Left lung (tissue), 14 donors: ENCODE measurements at places on chromosomes 16 and 17.
A peak's percentile ranks its signal among the peaks of the same experiment; 100 is the strongest.

- DNase-seq = peak; percentile 63
Observed at GRCh38 chr16:69166221-69166833, 20.6 kb upstream of the SNTB2 start.

GRCh38 chr17:70128727-70129238 is 40.5 kb upstream of the KCNJ2 start:
- no peak for DNase-seq

DNA sequence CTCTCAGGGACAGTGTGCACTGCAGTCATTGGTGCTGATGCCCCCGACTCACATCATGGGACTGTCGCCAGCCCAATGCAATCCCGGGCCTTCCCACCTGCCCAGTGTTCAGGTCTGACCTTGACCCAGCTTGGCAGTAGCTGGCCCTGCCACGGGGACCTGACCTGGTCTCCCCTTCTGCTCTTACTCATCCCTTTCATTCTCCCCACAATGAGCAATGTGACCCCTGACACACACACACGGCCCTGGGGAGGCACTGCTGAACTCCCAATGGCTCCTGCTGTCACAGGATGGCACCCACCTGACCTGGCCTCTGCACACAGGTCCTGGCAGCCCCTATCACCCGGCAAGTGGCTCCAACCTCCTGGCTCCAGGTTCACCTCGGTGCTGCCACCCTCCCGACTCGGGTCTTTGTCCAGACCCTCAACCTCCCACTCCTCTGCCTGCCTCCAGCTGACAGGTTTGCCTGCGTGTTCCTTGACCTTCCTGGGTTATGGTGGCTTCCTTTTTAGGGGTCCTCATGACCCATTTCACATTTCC is 6.6 kb downstream of the CD300C start:
- no peak for DNase-seq

- DNase-seq = peak; percentile 80
Observed at GRCh38 chr16:53061701-53062159, 6.9 kb downstream of the CHD9 start.

DNA sequence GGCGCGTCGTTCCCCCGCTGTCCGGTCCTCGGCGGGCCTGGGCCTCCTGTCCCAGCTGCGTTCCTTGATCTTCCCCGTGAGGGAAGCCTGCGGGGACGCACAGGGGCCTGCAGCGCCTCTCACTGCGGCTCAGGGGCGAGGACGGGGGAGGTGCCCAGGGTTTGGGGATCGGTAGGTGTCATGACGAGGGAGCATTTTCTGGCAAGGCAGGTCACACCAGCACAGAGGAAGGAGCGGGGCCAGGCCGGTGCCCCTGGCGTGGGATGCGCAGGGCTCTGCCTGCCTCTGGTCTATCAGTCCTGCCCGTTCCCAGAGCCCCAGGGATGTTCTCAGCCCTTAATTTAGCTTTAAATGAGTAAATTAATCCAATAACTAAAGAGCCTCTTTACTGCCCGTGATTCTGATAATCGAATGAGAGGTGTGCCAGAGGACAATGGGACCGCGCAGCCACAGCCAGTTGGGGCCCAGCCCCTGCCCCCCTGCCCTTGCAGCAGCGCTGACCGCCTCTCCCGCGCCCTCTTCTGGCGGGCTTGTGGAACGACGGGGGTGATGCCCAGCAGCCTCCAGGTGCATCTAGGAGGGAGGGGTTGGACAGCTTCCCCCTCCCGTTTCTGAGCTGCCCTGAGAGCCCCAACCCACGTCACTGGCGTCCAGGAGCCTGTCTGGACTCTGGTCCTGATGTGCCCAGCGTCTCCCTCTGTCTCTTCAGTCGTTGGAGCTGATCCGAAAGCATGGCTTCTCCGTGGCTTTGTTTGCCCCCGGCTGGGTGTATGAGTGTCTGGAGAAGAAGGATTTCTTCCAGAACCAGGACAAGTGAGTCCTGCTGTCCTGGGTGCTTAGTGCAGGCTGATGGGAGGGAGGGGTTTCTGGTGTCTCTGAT is 7.9 kb downstream of the ENGASE start:
- peak; percentile 91 for DNase-seq

DNA sequence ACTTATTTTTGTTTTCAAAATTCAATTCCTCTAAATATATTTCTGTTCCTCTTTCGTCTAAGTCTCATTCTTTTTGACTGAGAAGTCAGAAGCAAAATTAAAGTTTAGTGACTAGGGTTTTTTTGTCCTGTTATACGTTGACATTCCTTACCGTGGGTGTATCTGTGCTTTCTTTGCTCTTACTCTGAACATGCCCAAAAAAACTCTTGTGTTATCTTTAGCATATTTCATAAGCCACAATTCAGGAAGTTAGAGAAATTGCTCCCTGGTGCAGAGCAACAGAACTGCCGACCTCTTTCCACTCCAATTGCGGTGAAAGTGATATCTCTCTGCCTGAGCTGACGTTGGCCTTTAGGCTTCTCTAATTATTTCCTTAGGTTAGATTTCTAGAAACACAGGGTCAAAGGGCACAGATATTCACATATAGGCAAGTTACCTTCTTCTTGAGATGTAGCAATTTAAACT is 65.7 kb downstream of the CENPV start:
- no peak for DNase-seq
